ENCODE measurements at places on chromosomes 1 and 21.

GRCh38 chr21:35316456-35316855 is 267.4 kb upstream of the RUNX1 start:
- DNase-seq = no peak

GRCh38 chr1:202107321-202107761 is 15.4 kb upstream of the GPR37L1 start:
- no peak for DNase-seq

- no peak for DNase-seq
These were observed 10.8 kb downstream of the PIGP start for GRCh38 chr21:37061926-37062592.

GRCh38 chr1:169487561-169487960 is 1.8 kb upstream of the SLC19A2 start:
- DNase-seq = no peak

- DNase-seq = no peak
These were observed 714.1 kb upstream of the ADAMTS5 start for GRCh38 chr21:27681038-27681437.

DNA sequence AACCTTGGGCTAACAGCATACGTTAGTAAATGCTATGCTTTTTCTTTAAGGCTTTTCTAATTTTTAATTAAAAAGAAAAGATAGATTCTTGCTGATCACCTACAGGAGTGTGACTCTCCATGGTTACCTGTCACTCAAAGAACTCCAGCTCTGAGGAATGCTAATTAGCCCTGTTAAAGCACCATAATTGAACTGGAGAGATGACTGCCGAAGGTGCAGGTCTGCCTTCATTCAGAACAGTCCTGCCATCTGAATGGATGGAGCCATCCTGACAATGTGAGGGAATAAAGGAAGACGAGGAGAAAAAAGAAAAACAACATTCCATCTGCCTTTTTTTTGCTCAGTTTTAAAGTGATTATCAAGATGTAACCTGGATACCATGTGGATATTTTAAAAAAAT is 94.6 kb downstream of the ATP6V1G3 start:
- no peak for DNase-seq

GRCh38 chr1:8161546-8162105 is 135.5 kb upstream of the ERRFI1 start:
- DNase-seq = no peak

DNA sequence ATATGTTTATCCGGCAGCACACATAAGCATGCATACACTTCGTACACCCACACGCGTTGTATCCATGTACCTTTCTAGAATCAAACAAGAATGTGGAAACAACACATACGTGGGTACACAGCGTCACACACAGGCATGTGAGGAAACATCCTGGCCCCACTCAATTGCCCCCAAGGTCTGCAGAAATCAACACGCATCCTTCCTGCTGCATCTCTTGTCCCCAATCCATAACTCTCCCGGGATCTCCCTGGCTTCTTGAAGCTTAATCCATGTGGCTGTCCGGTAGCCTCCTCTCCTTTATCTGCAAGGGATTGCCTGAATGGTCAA is 5.5 kb upstream of the TBX15 start:
- no peak for DNase-seq

DNA sequence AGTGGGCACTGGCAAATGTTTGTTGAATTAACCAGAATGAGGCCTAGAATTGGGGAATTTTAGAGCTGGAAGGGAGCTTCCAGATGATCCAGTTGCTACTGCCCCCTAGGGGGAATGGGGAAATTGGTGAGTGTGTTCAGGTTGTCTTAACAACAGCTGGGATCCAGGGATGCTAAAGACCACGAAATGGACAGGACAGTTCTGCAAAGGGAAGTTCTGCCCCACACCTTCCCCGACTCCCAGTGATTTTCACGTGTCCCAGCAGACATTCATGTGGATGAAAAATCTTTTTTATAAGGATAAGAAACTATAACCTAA is 33.9 kb downstream of the TRIM62 start:
- DNase-seq = no peak
